ENCODE measurements at places on chromosomes 1 and 21.

DNA sequence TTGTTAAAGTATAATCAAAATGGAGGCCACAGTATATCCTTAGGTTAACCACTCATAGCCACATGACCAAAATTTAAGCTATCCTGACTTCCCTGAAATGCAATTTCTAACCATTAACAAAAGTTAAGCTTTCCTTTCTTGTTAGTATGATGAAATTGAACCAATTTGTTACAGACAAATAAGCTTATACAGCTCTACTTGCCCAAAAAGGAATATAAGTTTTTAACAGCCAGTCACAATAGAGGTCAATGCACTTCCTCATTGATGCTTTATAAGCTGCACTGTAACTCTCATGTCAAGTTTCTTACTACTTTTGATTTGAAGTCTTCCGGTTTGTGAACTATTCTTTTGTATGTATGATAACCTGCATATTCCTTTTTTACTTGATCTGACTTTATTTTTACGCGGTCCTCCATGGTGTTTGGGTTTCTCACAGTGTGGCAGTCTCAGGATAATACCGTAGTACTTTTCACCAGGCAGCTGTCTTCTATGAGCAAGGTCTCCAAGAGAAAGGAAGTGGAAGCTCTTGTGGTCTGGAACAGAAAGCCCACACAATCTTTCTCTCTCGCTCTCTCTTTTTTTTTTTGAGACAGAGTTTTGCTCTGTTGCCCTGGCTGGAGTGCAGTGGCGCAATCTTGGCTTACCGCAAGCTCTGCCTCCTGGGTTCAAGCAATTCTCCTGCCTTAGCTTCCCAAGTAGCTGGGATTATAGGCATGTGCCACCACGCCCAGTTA, 331.6 kb downstream of the SRGAP2C start:
- H3K36me3 ChIP-seq, result no peaks in the 10 kb centered on the region
- H3K27me3 ChIP-seq, result peaks cover 23% of the 10 kb centered on the region
- H3K27ac ChIP-seq, result no peak overlapping the region
- H3K4me3 ChIP-seq, result no peak overlapping the region
- H3K4me1 ChIP-seq, result no peaks in the 10 kb centered on the region

DNA sequence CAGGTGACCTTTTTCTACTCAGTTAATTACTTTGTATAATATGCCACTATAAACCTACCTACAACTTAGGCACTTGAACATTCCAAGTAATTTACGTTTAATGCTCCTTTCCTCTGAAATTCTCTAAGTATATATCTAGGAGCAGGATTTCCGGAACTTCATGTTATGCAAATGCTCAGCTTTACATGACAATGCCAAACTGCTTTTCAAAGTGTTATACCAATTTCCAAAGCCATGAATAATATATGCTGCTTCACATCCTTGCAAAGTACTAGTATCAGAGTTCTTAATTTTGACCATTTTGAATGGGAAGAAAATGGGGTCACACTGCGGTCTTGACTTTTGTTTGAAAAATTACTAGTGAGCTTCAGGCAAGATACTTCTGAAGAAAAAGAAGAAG, 5.8 kb upstream of the XCL1 start:
- no peaks in the 10 kb centered on the region for H3K4me1 ChIP-seq
- H3K27me3 ChIP-seq, result no peaks in the 10 kb centered on the region
- no peak for DNase-seq
- no peaks in the 10 kb centered on the region for H3K36me3 ChIP-seq
- H3K4me3 ChIP-seq, result no peak overlapping the region
- H3K27ac ChIP-seq, result no peak overlapping the region

- peak overlapping the region; percentile 75 for H3K27ac ChIP-seq
- peak; percentile 93 for DNase-seq
- H3K36me3 ChIP-seq, result no peaks in the 10 kb centered on the region
- peaks cover 14% of the 10 kb centered on the region for H3K4me1 ChIP-seq
- H3K27me3 ChIP-seq, result peaks cover 68% of the 10 kb centered on the region
These were observed 160.4 kb downstream of the RUNX1 start for GRCh38 chr21:34888569-34889319.

DNA sequence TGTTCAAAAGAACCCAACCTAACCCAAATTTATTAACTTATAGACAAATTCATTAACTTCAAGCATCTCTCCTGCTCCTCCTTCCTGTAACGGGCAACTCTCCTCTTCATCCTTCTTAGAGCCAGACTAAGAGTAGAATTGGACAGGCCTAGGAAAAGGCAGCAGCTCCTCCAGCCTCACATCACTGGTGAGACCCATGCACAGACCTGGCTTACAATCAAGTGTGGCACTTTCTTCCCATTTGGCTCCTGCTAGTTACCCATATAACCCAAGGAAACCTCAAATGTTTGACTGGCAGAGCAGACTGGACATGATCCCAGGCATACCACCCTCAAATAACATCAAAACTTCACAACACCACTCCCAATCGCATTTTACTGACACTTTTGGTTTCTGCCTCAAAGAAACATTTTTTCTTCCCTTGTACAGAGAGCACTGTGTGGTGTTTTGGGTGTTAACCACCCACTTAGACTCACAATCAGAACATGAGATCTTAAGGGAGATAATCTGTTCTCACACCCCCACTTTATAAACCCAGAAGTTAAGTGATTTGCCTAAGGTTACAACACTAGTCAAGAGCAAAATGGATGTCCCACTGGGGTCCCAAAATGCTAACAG, 101.4 kb downstream of the SIPA1L2 start:
- H3K27me3 ChIP-seq, result no peaks in the 10 kb centered on the region
- H3K27ac ChIP-seq, result no peak overlapping the region
- no peak overlapping the region for H3K4me3 ChIP-seq
- peaks cover 3% of the 10 kb centered on the region for H3K4me1 ChIP-seq
- DNase-seq, result no peak

DNA sequence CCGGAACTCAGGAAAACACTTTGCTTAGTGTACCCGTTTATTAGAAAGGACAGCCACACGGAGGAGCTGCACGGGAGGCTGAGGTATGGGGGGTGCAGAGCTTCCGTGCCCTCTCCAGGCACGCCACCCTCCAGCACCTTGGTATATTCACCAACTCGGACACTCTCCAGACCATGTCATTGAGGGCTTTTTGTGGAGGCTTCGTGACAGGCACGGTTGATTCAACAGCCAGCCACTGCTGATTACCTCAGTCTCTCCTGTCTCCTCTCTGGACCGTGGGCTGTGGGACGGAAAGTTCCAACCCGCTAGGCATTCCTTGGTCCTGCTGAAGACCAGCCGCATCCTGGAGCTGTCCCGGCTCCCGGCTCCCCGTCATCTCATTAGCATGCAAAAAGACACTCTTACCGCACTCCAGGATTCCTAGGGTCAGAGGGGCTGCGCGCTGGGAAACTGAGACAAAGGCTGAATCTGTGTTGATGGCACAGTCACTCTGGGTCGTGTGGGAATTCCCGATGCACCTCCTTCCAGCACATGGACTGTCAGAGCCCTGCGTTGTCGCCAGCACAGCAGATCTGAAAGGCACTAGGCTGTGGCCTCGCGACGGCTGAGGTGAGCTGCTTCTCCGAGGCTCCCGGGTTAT, 65.6 kb downstream of the PRKCZ start:
- no peaks in the 10 kb centered on the region for H3K27me3 ChIP-seq
- H3K4me1 ChIP-seq, result no peaks in the 10 kb centered on the region
- no peaks in the 10 kb centered on the region for H3K36me3 ChIP-seq
- no peak overlapping the region for H3K4me3 ChIP-seq
- H3K27ac ChIP-seq, result no peak overlapping the region
